Neural crest cell (in vitro differentiated cells): ENCODE measurements at places on chromosomes 6 and 20. TPM values are rescaled to one million over a fixed set of nuclear protein-coding genes. Genes with fewer than 3 reads are reported as not detected.

DNA sequence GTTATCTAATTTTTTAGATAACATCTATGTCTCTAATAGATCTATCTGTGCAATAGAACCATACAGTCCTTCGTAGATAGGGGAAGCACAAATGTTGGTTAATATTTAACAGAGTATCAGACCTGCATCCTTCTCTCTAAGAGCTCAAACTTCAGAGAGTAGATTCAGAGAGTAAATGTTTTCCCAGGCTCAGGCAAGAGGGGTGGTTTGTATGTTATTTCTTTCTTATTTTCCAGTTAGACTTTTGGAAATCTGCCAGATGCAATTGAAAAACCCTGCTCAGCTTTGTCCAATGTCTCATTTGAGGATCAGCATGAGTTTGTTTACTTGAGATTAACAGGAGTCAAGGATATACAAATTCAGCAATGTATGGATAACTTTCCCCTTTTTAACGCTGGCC, 361.9 kb downstream of the BCKDHB start:
- DNase-seq, result no peak

Gene SALL4
- total RNA-seq, result 90.7 and 91.1 TPM in 2 replicates

GRCh38 chr6:162999575-163000285, 272.0 kb downstream of the PACRG start:
- no peak for DNase-seq

- peak; percentile 31 for DNase-seq
Measured at GRCh38 chr6:29653452-29654038, 3.3 kb upstream of the MOG start.

GRCh38 chr6:148250975-148251685, 91.5 kb upstream of the SASH1 start:
- DNase-seq, result no peak

GRCh38 chr6:9657994-9658393, 756.9 kb downstream of the TFAP2A start:
- DNase-seq, result no peak

DNA sequence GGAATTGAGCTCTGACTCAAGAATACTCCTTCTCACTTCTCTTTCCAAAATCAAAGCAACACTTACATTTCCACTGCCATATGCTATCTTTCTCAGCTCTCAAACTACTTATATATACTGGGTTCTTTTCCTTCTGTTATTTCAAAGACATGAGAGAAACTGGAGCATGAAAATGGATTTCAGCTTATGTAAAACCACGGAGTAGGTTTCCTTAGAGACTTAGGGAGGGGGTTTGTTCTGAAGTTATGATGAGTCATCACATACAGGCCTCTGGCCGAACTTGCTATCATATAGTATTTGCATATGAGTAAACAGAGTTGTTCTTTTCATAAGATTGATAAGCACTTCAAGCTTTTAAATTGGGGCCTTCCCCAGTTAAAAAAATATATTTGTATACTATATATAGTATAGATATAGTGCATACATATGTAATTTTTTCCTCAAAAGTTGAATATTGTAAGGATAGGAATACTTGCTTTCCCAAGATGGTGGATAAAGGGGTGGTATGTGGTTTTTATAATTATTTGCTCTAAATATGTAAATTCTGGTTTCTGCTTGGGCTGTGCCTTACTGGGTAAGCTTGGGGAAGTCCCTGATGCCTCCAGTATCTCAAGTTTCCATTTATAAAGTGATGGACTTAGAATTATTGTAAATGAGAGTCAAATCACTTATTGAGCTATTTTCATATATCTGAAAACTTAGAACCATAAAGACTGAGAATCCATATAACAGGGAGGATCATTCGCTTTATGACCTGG, 273.9 kb downstream of the RFPL4B start:
- DNase-seq, result no peak

- DNase-seq, result no peak
Measured at GRCh38 chr20:40359131-40359912, 329.7 kb downstream of the MAFB start.

GRCh38 chr6:157017861-157018260, 240.7 kb downstream of the ARID1B start:
- DNase-seq, result no peak
